ENCODE measurements at places on chromosomes 12 and 14.

DNA sequence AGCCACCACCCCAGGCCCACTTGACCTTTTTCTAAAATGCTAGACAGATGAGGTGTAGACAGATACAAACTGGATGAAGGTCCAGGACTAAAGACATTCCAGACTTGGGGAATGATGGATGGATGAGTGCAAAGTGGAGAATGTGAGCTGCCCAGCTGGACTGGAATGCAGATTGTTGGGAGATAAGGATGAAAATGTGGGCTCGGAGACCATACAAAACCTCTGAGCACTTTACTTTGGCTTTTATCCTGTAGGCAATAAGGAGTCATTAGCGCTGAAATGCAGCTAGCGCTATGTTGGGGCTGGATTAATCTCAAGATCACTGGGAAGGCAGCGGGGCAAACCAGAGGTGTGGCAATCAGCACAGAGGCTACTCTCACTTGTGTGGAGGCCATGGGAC, 64.7 kb upstream of the GNPNAT1 start:
- DNase-seq = no peak

GRCh38 chr12:131077931-131078391, 124.3 kb downstream of the ADGRD1 start:
- no peak for DNase-seq

- no peak for DNase-seq
Measured at GRCh38 chr12:124295431-124296058, 652 bp downstream of the RFLNA start.

- DNase-seq = no peak
Measured at GRCh38 chr14:50836515-50836914, 5.6 kb upstream of the NIN start.

DNA sequence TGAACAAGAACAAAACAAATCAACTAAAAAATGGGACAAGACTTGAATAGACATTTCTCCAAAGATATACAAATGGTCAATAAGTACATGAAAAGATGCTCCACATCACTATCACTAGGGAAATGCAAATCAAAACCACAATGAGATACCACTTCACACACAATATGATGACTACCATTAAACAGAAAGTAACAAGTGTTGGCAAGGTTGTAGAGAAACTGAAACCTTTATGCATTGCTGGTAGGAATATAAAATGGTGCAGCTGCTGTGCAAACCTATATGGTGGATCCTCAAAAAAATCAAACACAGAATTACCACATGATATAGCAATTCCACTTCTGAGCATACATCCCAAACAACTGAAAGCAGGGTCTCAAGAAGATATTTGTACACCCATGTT, 5.2 kb downstream of the SMAGP start:
- DNase-seq = no peak

DNA sequence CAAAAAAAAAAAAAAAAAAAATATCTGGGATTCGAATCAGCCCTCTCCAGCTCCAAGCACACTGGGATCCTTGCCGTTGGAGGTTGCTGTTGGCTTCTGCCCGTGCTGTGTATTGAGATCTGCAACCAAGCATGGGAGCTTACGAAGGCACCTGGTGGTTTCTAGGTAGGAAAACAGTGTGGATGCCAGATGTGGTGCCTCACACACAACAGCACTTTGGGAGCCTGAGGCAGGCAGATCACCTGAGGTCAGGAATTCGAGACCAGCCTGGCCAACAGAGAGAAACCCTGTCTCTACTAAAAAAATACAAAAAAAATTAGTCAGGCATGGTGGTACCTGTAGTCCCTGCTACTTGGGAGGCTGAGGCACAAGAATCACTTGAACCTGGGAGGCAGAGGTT, 47.4 kb downstream of the ATF7 start:
- no peak for DNase-seq

DNA sequence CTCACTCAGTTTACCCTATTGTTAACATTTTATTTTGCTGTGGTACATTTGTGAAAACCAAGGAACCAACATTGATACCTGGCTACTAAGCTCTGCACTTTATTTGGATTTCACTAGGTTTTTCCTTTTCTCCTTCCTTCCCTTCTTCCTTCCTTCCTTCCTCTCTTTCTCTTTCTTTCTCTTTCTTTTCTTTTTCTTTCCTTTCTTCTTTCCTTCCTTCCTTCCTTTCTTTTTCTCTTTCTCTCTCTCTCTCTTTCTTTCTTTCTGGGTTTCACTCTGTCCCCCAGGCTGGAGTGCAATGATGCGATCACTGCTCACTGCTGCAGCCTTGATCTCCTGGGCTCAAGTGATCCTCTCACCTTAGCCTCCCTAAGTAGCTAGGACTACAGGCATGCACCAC, 29.1 kb upstream of the TMEM263 start:
- DNase-seq = no peak

GRCh38 chr12:18382236-18382885, 121.0 kb downstream of the PIK3C2G start:
- peak; percentile 20 for DNase-seq

GRCh38 chr14:37844614-37845013, 249.2 kb downstream of the TTC6 start:
- no peak for DNase-seq

DNA sequence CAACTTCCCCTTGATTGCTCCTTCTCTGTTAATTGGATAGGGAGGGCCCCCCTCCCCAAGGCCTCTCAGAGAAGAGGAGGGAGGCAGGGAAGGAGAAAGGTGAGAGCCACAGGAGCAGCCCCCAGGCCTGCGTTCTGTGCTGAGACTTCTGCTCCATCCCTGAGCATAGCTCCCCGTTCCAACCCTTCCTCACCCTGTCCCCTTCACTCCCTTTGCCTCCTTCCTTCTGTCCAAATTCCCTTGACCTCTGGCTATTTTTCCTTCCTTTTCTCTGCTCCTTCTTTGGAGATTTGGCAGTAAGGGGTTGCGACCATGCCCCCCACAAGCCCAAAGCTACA, 788 bp upstream of the ASIC1 start:
- no peak for DNase-seq

DNA sequence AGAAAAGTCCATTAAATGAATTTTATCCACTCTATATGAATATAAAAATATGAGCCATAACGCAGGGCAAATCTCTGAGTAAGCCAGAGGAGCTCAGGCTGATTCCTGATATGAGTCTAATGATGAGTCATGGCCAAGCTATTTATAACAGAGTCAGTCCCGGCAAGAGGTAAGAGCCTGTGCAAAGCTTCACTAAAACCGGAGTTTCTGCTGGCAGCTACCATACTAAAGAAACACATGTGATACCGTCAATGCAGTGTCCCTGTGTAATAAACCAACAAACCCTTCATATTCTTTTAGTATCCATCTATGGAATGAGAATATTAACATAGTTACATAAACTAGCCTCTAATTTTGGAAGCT, 319.4 kb downstream of the KCNC2 start:
- DNase-seq = peak; percentile 50

DNA sequence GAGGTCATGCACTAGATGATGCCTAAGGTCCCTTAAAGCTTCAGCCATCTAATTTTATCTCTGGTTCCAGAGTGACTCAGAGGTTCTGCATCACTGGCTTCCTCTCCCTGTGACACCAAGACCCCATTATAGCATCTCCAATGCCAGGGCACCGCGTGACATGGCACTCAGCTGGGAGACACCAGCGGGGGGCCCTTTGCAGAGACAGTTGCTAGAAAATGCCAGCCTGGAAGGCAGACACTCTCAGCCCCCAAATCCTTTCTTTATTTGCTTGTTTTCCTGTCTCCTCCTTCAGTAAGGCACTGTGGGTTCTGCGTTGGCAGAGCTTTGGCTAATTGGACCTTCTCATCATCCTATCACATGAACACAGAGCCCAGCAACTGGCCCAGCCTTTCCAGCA, 123.5 kb upstream of the VRK1 start:
- no peak for DNase-seq

GRCh38 chr12:106359646-106360399, 2.3 kb downstream of the POLR3B start:
- DNase-seq = no peak

GRCh38 chr12:102879144-102879763, 37.8 kb downstream of the PAH start:
- DNase-seq = peak; percentile 3

DNA sequence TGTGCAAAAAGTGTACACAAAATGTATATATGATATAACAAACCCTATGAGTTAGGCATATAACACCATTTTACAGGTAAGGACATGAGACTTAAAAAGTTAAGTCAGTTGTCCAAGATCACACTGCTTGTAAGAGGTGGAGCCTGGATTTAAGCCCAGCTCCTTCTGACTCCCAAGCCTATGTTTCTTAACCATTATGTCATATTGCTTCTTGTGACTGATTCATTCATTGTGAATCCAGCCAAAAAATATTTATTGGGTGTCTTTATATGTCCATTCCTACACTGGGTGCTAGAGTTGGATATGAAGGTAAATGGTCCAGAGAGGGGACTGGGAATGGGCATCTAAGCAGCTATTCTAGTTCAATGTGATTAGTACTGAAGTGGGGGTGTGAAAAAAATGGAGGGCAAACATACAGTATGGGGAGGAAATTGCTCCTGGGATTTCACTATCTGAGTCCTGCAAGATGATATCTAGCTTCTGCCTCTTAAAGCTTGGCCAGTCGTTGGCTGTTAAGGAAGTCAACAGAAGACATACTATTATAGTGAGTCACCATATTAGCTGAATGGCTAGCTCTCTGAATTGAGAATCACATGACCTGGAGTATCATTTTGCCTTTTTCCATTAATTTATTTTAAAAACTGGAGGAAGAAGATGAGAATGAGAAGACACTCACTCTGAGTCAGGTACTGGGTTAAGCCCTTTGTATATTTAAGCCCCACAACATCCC, 28.8 kb downstream of the PAX9 start:
- DNase-seq = no peak

GRCh38 chr14:104576232-104576969, 3.2 kb upstream of the C14orf180 start:
- DNase-seq = no peak

DNA sequence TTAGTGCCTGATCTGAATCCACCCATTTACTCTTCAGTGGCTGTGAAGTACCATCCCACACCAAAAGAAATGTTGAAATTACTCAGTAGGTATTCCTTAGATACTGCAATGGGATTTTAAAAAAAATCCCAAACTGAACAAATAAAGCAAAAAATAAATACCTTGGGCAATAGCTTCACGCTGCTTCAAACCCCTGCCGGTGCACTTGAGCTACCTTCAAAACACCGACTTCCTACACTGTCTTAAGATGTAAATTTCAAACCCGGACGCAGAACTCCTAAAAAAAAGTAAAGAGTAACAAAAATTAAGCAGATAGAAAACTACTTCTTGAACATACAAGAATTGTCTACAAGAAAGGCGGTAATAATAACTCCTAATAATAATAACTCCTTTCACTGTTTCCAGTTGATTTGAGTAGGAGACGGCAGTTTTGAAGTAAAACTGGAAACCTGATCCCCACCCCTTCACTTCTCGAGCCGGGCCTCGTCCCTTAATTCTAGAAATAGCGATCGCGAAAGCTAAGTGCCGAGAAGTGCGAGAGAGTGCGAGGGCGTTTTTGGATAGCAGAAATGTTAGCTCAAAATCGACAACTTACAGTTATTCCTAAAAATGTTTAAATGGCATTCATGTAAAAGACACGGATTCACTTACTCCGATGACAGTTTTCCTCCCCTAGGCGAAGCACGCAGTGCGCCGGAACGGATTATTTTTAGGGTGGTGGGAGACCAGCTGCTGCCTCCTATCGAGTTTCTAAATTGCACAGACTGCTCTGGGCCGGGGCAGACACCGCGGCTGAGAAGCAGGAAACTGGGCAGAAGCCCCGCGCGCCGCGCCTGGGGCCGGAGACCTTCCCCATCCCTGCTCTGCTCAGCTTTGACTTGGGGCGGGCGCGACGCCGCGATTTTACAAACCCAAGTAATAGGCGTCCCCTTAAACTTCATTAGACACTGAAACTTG, at the start of gene ABCC9:
Gene ABCC9, minus strand, starts transcription at position 878 of the 957 bp plus-strand sequence. CDS start 4,752 bp downstream, outside the sequence.
- no peak for DNase-seq

DNA sequence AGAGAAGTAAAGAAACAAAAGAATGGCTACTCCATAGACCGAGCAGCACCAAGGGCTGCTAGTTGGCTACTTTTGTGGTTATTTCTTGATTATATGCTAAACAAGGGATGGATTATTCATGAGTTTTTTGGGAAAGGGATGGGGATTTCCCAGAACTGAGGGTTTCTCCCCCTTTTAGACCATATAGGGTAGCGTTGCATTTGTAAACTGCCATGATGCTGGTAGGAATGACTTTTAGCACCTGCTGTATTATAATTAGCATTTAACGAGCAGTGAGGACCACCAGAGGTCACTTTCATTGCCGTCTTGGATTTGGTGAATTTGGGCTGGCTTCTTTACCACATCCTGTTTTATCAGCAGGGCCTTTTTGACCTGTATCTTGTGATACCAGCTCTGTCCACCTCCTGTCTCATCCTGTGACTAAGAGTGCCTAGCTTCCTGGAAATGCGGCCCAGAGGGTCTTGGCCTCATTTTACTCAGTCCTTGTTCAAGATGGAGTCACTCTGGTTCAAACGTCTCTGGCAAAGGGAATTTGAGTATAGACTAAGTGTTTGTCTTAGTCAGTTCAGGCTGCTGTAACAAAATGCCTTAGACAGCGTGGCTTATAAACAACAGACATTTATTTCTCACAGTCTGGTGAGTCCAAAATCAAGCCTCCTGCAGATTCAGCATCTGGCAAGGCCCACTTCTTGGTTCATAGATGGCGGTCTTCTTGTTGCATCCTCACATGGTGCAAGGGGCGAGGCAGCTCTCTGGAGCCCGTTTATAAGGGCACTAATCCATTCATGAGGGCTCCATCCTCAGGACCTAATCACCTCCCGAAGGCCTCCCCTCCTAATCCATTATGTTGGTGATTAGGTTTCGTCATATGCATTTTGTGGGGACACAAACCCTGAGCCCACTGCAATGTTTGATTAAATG, 348.3 kb upstream of the SFSWAP start:
- DNase-seq = no peak

DNA sequence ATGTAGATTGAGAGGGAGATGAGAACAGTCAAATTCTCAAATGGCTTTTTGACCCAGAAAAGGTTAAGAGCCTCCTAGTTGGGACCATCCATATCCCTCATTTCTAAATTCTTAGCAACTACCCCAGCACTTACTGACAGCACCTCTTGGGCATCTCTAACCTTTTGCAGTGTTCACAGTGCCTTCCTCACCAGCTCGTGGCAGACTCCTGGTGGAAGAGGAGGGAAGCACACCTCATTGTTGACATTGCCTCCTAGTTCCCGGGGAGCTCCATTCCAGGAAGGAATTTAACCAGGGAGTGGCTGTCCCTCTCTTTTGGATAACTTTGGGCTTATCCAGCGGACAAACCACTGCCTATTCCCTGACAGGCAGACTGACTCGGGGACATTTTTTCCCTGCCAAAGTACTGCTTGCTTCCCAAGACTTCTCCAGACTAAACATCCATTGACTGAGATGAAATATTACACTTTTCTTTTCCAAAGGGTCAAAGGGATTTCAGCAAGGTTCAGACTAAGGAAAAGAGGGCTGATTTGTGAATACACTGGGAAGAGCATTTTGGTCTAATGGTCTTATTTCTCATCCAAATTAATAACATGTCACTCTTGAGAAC, 9.0 kb upstream of the OR6J1 start:
- peak; percentile 74 for DNase-seq
